ENCODE measurements at places on chromosomes 5 and 9. TPM values are rescaled to one million over a fixed set of nuclear protein-coding genes. Genes with fewer than 3 reads are reported as not detected.

Gene CER1
- total RNA-seq = not detected

- H3K27me3 ChIP-seq = peaks cover 10% of the 10 kb centered on the region
- H3K4me3 ChIP-seq = no peak overlapping the region
- H3K27ac ChIP-seq = no peak overlapping the region
These were observed 69.6 kb downstream of the IL31RA start for GRCh38 chr5:55920784-55921183.

- H3K4me3 ChIP-seq = no peak overlapping the region
- no peaks in the 10 kb centered on the region for H3K27me3 ChIP-seq
- H3K36me3 ChIP-seq = no peaks in the 10 kb centered on the region
- no peak overlapping the region for H3K27ac ChIP-seq
- H3K4me1 ChIP-seq = no peaks in the 10 kb centered on the region
- peak; percentile 56 for DNase-seq
These were observed 38.9 kb downstream of the SLC9A3 start for GRCh38 chr5:485113-485945.

- H3K27ac ChIP-seq = no peak within 1 kb of the TSS
- peaks cover 31% of the 10 kb centered on the region for H3K27me3 ChIP-seq
- peak within 1 kb of the TSS; percentile 73 for H3K4me3 ChIP-seq
- peaks cover 8% of the 10 kb centered on the region for H3K36me3 ChIP-seq
These were observed at the start of gene TMOD1 for GRCh38 chr9:97501177-97501971. TSS of gene TMOD1 (plus strand) at chr9:97501666. CDS start at chr9:97524189, 22,523 bp downstream.

DNA sequence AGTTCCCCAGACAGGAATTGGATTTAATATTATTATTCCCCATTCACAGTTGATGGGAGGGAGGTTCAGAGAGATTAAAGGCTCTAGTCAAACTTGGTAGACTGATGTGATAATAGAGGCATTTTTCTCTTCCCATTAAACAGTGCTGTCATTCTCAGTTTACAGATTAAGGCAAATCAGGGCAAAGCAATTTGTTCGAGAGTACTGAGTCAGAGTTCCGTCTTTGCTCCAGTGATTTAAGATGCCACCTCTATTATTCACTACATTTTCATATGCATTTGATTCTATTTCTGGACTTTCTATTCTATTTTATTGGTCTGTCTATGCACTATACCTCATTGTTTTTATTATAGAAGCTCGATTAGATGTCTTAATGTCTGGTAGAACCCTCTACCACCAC lies 201.0 kb upstream of the RAI14 start:
- no peak for DNase-seq
- no peak overlapping the region for H3K4me3 ChIP-seq

DNA sequence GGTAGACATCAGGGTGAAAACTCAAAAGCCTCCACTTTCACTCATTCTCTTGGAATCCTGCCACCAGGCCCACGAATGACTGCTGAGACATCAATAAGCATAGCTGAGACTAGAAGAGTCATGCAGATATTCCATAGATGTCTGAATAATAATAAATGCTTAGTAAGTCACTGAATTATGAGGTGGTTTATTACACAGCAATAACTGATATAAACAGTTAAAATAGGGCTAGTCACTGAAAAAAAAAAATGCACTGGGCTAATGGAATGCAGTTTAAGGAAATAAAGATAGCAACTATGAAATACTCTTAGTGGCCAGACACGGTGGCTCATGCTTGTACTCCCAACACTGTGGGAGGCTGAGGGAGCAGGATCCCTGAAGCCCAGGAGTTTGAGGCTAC lies 262.8 kb upstream of the CDH6 start:
- no peaks in the 10 kb centered on the region for H3K4me1 ChIP-seq
- no peaks in the 10 kb centered on the region for H3K27me3 ChIP-seq
- DNase-seq = no peak
- no peak overlapping the region for H3K27ac ChIP-seq

DNA sequence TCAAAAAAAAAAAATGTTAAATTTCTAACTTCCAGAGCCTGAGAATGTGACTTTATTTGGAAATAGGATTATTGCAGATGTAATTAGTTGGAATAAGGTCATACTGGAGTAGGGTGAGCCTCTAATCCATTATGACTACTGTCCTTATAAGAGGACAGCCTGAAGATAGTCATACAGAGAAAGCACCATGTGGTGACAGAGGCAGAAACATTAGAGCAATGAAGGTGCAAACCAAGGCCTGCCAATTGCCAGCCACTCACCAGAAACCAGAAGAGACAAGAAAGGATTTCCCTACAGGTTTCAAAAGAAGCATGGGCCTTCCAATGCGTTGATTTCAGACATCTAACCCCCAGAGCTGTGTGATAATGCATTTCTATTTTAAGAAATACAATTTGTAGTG lies 659.2 kb upstream of the CHD1 start:
- DNase-seq = no peak
- no peaks in the 10 kb centered on the region for H3K4me1 ChIP-seq
- no peaks in the 10 kb centered on the region for H3K36me3 ChIP-seq

Gene CCNI2
- total RNA-seq = 1.1 TPM

Gene ABCA1
- total RNA-seq = 5.0 TPM

Gene STX17
- 19.6 TPM for total RNA-seq

- H3K4me3 ChIP-seq = peak overlapping the region; percentile 61
- DNase-seq = no peak
- H3K27me3 ChIP-seq = peaks cover 29% of the 10 kb centered on the region
These were observed 35.6 kb upstream of the HAND1 start for GRCh38 chr5:154513669-154514084.

Gene PSMD5
- total RNA-seq = 59.5 TPM

- no peak overlapping the region for H3K4me3 ChIP-seq
- DNase-seq = no peak
These were observed 90.6 kb upstream of the ICE1 start for GRCh38 chr5:5331848-5332247.

DNA sequence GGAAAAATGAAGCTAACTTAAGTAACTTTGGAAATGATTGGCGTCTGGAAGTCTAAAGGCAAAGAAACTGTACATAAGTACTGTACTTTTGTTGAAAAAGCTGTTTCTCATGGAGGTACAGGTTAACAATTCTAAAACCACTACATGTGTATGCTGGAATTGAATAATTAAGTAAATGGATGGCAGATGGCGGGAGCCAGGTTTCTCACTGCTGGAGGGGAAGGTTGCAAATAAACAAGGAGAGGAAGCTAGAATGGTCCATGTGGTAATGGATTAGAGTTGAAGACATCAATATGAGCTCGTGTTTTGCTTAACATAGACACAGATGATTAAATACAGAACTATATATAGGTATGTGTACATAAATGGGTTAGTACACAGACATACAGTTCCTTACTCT lies 43.2 kb upstream of the ASTN2 start:
- H3K4me3 ChIP-seq = no peak overlapping the region
- no peaks in the 10 kb centered on the region for H3K27me3 ChIP-seq
- H3K36me3 ChIP-seq = no peaks in the 10 kb centered on the region
- H3K4me1 ChIP-seq = no peaks in the 10 kb centered on the region
- H3K27ac ChIP-seq = no peak overlapping the region

Gene SOHLH1
- total RNA-seq = not detected

- H3K27me3 ChIP-seq = peaks cover 4% of the 10 kb centered on the region
- no peak for DNase-seq
- H3K4me1 ChIP-seq = no peaks in the 10 kb centered on the region
- H3K36me3 ChIP-seq = no peaks in the 10 kb centered on the region
- H3K4me3 ChIP-seq = no peak overlapping the region
- H3K27ac ChIP-seq = no peak overlapping the region
These were observed 182.8 kb downstream of the CACNA1B start for GRCh38 chr9:138060365-138060764.

DNA sequence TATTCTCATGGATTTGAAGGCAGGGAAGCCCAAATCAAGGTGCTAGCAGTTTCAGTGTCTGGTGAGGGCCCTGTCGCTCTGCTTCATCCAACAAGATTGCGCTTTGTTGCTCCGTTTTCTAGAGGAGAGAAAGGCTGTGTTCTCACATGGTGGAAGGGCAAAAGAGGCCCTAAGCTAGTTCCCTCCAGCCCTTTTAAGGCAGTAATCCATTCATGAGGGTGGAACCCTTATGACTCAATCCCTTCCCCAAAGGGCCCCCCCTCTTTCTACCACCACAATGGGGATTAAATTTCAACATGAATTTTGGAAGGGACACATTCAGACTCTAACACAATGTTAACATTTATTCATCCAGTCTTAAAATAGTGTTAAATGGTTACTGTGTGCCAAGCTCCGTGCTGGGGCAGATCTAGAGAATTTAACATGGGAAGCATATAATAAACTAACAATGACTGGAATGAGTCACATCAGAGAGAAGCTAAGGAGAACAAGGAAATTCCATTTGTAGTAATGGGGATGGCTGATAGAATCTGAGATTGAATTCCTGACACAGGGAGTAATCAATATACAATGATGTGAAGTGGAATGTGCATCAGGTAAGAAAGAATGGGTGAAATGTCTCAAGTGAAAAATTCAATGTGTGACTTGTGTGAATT lies 382.8 kb upstream of the ZNF608 start:
- DNase-seq = no peak
- H3K36me3 ChIP-seq = no peaks in the 10 kb centered on the region
- H3K4me1 ChIP-seq = no peaks in the 10 kb centered on the region
- H3K27me3 ChIP-seq = no peaks in the 10 kb centered on the region
- H3K4me3 ChIP-seq = no peak overlapping the region

Gene DOLK
- total RNA-seq = 8.7 TPM

DNA sequence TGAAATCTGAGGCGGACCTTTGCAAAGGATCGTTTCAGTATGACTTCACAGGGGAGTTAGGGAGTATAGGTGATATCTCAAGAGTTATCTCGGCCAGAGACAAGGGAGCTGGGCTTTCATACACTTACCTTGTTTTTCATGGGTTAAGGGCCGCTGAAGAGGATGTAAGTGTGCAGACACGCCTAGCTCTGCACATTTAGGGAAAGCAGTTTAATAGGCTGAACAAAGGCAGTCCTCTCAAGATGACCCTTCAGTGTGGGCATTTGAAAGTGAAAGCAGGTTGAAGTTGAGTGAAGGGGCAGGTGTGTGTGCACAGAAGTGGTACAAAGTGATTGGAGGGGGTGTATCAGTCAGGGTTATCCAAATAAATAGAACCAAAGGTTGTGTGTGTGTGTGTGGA lies 33.1 kb upstream of the PRXL2C start:
- H3K4me3 ChIP-seq = no peak overlapping the region
- DNase-seq = no peak
- no peaks in the 10 kb centered on the region for H3K36me3 ChIP-seq
- no peak overlapping the region for H3K27ac ChIP-seq
- H3K27me3 ChIP-seq = no peaks in the 10 kb centered on the region
- peaks cover 10% of the 10 kb centered on the region for H3K4me1 ChIP-seq

- no peaks in the 10 kb centered on the region for H3K27me3 ChIP-seq
- no peak for DNase-seq
- peaks cover 29% of the 10 kb centered on the region for H3K4me1 ChIP-seq
- H3K36me3 ChIP-seq = peaks cover 1% of the 10 kb centered on the region
These were observed 44.1 kb downstream of the DCP2 start for GRCh38 chr5:113020461-113021273.

Gene SNAPC4
- 11.3 TPM for total RNA-seq

DNA sequence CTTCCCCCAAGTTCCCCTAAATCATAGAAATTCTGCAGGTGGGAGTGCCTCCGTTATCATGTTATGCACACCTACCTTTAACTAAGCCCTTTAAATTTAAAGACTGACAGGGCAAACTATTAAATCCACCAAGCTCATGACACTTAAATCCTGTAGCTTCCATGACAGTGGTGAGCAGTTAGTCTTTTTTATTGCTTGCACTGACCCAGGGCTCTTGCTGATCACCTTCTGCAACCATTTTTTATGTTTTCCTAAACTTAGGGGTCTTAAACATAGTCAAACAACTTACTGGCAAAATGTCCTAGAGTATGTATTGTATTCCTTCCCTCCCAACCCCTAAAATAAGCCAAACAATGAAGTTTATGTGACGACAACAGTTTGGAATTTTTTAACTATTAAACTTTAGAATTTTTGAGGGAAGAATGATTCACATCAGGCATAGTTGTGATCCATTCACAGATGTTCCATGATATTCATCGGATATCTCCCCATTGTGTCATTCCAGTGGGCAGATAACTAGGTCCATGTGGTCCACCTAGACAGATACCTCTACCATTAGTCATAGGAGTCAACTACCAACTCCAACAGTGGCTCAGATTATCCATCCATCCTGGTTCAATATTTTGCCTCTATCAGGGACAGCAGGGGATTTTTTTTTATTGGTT lies 283.1 kb downstream of the ADAMTS6 start:
- peaks cover 5% of the 10 kb centered on the region for H3K27me3 ChIP-seq
- H3K4me3 ChIP-seq = no peak overlapping the region
- no peak overlapping the region for H3K27ac ChIP-seq
- DNase-seq = no peak

GRCh38 chr9:85224729-85225128 lies 517.0 kb downstream of the AGTPBP1 start:
- H3K4me3 ChIP-seq = no peak overlapping the region
- H3K4me1 ChIP-seq = no peaks in the 10 kb centered on the region
- no peaks in the 10 kb centered on the region for H3K36me3 ChIP-seq
- no peak overlapping the region for H3K27ac ChIP-seq
- H3K27me3 ChIP-seq = peaks cover 15% of the 10 kb centered on the region

Gene GPR151
- not detected for total RNA-seq

- H3K36me3 ChIP-seq = no peaks in the 10 kb centered on the region
- no peak for DNase-seq
- H3K4me3 ChIP-seq = no peak overlapping the region
- no peaks in the 10 kb centered on the region for H3K4me1 ChIP-seq
- peaks cover 2% of the 10 kb centered on the region for H3K27me3 ChIP-seq
- no peak overlapping the region for H3K27ac ChIP-seq
These were observed 82.4 kb downstream of the SH3RF2 start for GRCh38 chr5:146018514-146019375.

Gene LRRTM2
- 0.73 TPM for total RNA-seq

Gene ZNF883
- 0.22 TPM for total RNA-seq

DNA sequence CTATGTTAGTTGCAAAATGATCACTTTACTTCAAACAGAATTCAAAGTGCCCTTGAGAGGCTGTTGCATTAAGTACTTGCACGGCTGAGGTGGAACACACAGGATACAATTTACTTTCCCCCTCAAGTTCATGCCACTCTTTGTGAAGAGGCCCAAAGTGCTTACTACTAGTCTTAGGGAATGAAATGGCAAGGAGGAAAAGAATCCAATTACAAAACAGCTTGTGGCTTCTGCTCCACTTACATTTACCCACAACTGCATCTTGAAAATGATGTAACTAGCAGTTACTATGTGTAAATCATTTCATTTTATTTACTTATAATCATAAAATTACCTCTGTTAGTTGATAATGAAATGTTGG lies 14.6 kb downstream of the FOXD1 start:
- H3K27me3 ChIP-seq = peaks cover 38% of the 10 kb centered on the region
- DNase-seq = no peak
- H3K4me3 ChIP-seq = no peak overlapping the region
- H3K27ac ChIP-seq = no peak overlapping the region

Gene STRBP
- 13.9 TPM for total RNA-seq

GRCh38 chr5:54717870-54718269 lies 200.3 kb downstream of the SNX18 start:
- peak overlapping the region; percentile 73 for H3K4me3 ChIP-seq
- H3K4me1 ChIP-seq = peaks cover 35% of the 10 kb centered on the region
- peak overlapping the region; percentile 76 for H3K27ac ChIP-seq
- DNase-seq = no peak

Data from natural killer cell treated with Interleukin-12 subunit alpha and Interleukin-12 subunit beta and Interleukin-15 and Interleukin-18, amount 100 ng/mL, for 72 hours (primary cell).